ENCODE measurements at places on chromosomes 7 and 10.

GRCh38 chr7:121447243-121447910 lies 51.3 kb upstream of the FAM3C start:
- no peak for DNase-seq

DNA sequence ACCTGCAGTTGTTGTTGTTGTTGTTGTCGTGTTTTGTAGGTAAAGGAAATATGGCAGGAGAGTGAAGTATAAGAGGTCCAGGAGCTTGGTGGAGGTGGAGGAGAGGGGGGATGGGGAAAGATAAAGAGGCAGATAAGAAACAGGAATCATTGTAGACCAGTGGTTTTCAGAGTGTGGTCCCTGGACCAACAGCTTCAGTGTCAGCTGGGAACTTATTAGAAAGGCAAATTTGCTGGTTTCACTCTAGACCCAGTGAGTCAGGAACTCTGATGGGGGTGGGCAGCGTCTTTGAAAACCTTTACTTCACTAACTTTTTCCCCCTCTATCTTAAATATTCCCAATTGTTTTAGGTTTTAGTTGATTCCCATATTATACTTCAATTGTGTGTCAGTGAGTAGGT lies 241.5 kb downstream of the AUTS2 start:
- DNase-seq: no peak

DNA sequence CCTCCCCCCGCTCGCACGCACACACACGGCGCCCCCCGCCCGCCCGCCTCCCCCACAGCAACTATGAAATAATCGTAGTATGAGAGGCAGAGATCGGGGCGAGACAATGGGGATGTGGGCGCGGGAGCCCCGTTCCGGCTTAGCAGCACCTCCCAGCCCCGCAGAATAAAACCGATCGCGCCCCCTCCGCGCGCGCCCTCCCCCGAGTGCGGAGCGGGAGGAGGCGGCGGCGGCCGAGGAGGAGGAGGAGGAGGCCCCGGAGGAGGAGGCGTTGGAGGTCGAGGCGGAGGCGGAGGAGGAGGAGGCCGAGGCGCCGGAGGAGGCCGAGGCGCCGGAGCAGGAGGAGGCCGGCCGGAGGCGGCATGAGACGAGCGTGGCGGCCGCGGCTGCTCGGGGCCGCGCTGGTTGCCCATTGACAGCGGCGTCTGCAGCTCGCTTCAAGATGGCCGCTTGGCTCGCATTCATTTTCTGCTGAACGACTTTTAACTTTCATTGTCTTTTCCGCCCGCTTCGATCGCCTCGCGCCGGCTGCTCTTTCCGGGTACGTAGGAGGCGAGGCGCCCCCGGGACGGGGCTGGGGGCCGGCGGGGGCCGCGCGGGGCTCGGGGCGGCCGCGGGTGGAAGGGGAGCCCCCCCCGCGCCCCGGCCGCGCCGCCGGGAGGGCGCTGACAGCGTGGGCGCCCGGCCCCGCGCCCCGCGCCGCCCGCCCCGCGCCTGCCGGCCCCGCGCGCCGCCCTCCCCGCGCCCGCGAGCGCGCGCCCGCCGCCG lies 441 bp downstream of the BMI1 start:
- peak; percentile 41 for DNase-seq

DNA sequence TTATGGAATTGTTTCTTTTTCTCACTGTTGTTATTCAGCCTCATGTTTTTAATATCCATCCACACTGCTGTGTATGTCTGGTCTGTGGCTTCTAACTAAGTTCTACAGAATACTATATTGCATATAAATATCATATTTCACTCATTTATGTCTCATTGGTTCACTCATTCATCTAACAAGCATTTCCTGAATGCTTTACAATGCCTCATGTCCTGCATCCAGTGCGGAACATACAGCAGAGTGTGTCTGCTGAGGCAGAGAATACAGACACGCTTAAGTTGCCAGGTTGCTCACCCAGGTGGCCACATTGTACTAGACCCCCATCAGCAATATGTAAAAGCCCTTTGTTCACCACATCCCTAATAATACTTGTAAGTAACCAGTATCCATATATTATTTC lies 111.8 kb upstream of the CNTNAP2 start:
- no peak for DNase-seq

GRCh38 chr7:114784177-114784576 lies 137.7 kb upstream of the MDFIC start:
- no peak for DNase-seq

GRCh38 chr7:101465576-101466196 lies 103.0 kb downstream of the COL26A1 start:
- DNase-seq: no peak

Data from activated CD4-positive, alpha-beta T cell treated with anti-CD3 and anti-CD28 coated beads for 24 hours (primary cell).